ENCODE measurements at places on chromosomes 6 and 20. TPM values are rescaled to one million over a fixed set of nuclear protein-coding genes. Genes with fewer than 3 reads are reported as not detected.

DNA sequence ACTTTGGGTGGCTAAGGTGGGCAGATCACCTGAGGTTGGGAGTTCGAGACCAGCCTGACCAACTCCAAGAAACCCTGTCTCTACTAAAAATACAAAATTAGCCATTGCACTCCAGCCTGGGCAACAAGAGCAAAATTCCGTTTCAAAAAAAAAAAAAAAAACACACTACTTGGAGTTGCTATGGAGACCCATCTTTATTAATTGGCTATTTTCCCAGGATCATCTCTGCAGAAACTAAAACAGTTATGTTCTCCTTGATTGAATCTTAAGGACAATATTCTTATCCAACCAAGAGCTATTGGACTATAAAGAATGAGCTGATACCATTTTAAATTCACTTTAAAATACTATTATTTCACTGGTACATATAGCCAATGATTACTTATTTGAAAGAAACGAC lies 14.7 kb downstream of the AKIRIN2 start:
- no peak for DNase-seq

- peak; percentile 28 for DNase-seq
These were observed 642 bp downstream of the GZF1 start for GRCh38 chr20:23362392-23363256.

GRCh38 chr6:52667572-52667971 lies 3.3 kb upstream of the TMEM14A start:
- DNase-seq: no peak

DNA sequence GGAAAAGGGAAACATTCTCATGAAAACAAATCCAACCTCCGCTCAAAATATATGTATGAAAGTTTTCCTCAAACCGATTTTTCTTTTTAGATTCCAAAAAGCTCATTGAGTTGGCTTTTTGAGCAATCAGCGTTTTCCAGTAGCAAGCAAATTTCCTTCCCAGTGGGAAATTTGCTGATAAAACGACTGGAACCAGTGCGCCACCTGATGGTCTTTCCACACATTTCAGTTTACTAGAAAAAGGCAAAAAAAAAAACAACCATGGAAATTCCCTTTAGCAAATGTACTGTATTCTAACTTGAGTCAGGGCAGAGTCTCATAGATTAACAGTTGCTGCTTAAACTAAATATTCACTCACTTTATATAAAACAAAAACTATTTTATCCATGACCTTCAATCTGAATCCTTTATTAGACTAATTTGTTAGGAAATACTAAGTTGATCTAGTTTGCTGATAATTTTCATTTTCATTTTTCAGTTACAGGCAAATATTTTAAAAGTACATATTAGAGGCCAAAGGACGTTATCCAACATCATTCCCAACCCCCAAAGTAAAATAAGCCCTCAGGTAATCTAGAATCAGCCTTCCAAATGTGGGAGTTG lies 271.5 kb downstream of the FOXA2 start:
- DNase-seq: peak; percentile 25

The PRSS35 gene
- 6.7 TPM for total RNA-seq

The BHLHE23 gene
- not detected for total RNA-seq

The OR2H1 gene
- total RNA-seq: not detected
